ENCODE measurements at places on chromosomes 12 and 14.

DNA sequence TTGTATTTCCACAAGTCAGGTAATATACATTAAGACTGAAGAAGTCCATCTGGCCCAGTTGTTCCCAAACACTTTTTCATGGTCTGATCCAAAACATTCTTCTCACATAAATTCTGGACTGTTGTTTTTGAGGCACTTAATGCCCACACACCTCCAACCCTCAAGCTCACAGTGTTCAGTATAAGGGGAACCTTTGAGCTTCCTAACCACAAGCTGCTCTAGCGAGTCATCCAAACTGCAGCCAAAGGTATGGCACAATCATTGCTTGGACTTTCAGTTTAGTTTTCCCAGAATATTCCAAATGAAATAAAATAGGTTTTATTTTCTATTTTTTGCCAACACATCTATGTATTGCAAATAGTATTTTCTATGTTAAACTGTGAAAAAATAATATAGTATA, 103.0 kb downstream of the PUS7L start:
- no peak for DNase-seq

DNA sequence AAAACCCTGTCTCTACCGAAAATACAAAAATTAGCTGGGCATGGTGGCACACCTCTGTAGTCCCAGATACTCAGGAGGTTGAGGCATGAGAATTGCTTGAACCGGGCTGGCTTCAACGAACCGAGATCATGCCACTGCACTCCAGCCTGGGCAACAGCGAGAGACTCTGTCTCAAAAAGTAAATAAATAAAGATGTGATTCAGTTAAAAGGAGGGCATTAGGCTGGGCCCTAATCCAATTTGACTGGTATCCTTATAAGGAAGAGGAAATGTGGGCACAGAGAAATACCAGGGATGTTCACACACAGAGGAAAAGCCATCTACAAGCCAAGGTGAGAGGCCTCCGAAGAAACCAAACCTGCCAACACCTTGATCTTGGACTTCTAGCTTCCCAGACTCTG, 10.1 kb upstream of the DCAF4 start:
- no peak for DNase-seq

- no peak for DNase-seq
Observed at GRCh38 chr14:101478096-101478495, 83.2 kb upstream of the DIO3 start.

DNA sequence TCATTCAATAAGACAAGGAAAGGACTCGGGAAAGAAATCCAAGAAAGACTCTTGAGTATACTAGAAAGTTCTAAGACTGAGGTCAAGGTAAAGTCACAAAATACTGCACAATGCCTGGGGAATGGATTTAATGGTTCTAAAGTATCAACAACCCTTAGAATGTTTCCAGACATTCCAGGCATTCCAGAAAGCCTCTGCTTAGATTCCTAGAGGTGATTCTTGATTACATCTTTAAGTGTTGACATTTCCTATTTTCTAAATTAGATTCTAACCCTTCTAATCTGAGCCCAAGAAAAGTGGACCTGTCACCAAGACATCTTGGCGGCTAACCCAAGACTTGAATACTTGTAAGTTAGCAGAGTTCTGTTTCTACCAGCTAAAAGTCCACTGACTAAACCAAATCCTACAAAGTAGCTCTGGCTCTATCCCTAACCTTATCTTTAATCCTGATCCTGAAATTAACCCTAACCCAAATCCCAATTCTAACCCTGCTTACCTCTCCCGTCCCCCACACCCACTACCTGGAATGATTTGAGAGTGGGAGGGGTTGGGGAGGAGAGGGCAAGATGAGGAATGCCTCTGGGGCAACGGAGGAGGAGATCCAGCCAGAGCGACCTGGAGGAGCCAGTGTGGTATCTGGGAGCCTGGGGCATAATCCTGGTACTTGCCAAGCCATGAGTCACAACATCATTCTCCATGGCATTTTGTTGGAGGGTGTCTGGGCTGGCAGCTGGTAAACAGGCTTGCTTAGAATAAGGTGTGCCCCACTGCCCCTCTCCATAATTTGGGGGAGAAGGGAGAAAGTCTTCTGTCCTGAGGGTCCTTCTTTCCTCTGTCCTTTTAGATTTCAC, 93.4 kb upstream of the HOXC13 start:
- DNase-seq: no peak

- DNase-seq: no peak
Observed at GRCh38 chr12:123143736-123144461, 7.0 kb downstream of the PITPNM2 start.

- DNase-seq: no peak
Observed at GRCh38 chr12:31890295-31891285, 68.6 kb upstream of the RESF1 start.

GRCh38 chr14:99809360-99809759, 16.1 kb downstream of the EML1 start:
- no peak for DNase-seq

DNA sequence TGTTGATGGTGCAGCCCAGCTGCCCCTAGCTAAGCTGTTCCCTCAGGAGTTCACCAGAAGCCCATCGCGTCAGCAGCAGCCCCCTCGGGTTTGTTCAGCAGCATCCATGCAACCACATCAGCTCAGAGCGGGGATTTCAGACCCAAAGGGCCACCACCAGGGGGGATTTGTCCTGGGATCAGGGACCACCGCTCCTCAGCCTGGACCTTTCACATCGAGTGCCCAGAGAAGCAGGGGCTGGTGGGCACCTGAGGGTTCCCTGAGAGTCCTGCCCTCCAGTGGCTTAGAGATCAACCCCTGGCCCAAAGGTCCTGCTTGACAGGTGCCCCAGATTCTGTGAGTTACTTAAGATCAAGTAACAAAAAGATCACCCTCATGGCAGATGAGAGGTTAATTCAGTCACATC, 65.9 kb upstream of the C14orf180 start:
- no peak for DNase-seq

GRCh38 chr12:120885521-120885920, 18.6 kb downstream of the SPPL3 start:
- DNase-seq: no peak

DNA sequence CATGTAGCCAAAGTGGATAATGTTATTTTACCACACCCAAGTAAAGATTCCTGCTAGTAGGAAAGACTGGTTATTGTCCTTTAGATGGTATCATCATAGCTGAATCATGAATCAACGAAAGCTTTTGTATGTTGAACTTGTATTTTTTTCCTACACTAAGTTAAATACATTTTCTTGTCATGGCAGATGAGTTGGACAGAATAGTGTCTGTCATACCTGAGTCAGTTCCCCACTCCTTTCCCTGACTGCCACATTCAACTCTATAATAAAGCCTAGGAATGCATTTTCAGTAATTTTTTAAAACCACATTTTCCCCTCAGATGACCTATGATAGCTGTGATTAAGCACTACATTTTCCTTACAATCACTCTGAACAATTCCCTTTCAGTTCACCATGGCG, 9.3 kb upstream of the PTHLH start:
- no peak for DNase-seq

- DNase-seq: no peak
Observed at GRCh38 chr12:94204499-94205247, 56.3 kb downstream of the PLXNC1 start.

DNA sequence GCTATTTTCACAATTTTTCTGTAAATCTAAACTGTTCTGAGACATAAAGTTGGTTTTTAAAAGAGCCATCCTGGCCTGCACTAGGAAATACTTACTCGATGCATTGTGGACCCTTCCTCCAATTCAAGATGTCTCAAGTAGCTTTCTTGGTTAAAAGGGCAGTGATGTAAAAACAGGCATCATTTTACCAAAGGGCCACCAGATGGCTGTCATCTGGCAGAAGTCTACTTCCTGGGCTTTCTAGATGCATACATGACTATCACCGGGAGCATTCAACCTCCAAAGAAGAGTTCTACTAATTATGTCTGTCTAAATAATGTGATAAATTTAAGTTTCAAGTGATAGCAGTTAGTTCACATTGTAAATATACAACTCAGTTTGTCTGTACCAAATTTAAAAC, 96.8 kb upstream of the FRMD6 start:
- no peak for DNase-seq

DNA sequence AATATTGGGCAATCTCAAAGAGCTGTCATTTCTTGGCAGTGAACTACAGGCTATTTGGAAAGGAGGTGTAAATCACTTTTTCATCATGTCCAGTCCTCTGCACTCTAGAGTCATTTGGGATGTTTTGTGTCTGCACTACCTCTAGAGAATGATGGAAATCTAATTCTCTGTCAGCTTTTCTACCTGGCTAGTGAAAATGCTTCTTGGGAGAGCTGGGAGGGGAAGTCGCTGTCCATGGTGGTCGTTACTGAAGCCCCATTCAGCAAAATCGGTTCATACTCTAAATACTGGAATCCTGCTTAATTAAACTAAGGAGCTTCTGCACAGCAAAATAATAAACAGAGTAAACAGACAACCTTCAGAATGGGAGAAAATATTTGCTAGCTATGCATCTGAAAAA, 251.8 kb downstream of the APAF1 start:
- no peak for DNase-seq

DNA sequence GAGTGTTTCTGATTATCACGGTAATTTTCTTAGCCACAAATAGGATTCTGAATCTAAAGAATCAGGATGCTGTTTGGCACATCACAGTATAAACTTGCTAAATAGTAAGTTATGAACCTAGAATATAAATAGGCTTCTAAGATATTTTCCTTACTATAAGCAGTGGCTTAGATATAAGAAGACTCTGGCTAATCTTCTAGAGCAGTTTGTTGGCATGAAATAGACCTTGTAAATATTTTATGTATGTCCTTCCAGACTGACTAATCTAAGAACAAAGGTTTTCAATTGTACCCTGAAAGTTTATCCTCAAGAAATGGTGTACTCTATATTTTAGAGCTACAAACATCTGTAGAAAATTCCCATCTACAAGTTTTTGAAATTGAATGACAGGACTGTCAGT, 48.3 kb downstream of the LMNTD1 start:
- DNase-seq: no peak

DNA sequence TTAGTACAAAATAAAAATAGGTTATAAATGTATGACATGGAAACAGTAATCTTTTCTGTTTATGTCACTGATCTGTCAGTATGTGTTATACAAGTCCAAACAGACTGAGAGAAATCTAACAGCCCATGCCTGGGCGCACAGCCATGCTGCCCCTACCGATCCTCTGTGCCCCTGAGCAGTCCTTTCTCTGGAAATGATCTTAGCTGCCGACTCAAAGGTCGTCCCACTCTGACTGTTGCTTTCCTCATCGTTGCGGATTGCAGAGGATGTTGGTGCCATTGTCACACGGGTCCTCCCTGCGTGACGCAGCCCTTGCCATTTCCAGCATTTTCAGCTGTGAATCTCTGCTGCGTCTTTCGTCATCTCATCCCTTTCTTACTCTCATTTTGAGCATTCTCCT, 82.9 kb upstream of the DYNC1H1 start:
- DNase-seq: no peak

GRCh38 chr12:89228491-89228890, 123.8 kb downstream of the DUSP6 start:
- DNase-seq: no peak

DNA sequence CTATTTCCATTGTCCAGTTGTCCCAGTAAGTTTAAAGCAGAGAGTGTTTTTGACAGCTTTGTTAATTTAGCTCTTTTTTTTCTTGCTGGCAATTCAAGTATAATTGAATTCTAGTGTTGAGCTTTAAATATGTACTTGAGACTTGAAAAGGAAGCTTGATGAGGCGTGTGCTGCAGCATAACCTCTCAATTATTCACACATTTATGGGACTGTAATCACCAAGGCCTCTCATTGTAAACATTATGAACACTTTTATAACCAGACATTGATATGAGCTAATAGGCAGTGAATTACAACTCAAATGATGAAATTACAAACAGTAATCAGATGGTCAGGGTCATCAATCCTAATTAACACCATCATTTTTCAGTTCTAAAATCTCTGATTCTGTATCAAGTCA, 378.0 kb upstream of the DDHD1 start:
- DNase-seq: no peak

- DNase-seq: no peak
Observed at GRCh38 chr12:102232446-102232845, 34.8 kb upstream of the PMCH start.

DNA sequence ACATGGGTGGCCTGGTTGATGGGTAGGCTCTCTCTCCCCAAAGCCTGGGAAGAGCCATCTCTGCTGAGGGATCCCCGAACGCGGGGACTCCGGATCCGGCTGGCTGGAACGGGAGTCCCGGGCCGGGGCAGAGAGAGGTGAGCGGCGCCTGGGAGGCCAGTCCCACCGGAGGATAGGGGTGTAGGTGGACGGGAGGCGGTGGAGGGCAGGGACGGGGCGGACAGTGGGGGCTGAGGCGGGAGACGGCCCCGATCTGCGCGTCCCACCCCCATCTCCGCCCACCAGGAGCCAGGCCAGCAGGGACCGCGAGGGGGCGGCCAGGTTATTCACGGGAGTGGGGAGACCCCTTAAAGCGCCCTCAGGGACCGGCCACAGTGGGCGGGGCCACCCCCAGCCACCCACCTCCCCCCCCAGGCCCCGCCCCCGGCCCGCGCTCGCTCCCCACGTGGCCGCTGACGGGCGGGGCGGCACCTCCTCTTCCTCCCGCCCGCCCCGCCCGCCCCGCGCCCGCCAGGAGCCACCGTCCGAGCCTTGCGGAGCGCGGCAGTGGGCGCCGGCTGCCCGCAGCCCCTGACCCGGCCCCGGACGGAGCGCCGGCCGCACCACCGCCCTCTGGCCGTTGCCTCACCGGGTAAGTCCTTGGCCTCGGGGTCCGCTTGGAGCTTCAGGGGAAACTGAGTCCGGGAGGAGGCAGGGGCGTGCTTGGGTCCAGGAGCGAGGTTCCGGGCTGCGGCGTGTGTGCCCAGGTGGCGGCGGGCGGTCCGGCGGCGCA, at the start of gene INF2:
Gene INF2 (plus strand): TSS at position 510 of the 772 bp plus-strand sequence. CDS start 11,748 bp downstream, outside the sequence.
- no peak for DNase-seq

DNA sequence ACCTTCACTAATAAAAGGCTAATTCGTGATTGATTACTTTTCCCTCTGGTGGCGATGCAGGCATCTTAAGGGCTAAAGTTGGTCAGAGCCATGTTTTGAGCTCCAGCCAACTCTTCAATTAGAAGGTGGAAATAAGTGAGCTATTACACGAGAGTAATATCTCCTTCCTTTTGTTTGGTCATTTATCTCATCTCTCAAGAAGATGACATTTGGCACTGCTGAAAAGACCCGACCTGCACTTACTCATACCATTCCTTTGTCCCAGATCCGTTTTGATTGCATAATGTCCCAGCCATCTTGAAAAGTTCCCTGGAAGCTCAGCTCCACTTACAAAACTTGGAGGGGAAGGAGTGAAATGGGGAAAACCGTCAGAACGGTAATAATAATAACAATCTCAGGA, 316.2 kb downstream of the VRK1 start:
- no peak for DNase-seq

DNA sequence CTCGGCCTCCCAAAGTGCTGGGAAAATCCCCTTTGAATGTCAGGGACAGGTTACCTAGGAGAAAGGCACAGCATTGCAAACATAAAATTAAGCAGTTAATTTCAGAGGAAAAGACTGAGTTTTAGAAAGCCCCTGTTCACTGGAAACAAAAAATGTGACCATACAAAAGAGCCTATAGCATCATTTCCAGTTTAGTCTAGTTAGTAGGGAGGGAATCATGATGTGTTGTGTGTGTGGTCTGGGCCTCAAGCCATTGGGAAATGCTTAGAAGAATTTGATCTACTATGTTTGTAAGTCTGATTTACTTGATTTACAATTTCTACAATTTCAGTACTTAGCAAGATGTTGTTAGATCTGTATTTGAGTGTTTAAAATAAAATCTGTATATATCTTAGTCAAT, 47.1 kb upstream of the RERG start:
- no peak for DNase-seq
